Fibroblast of lung (primary cell): ENCODE measurements at places on chromosomes 6 and 20.

- no peak for DNase-seq
Observed at GRCh38 chr6:54308289-54308985, at the start of gene TINAG. Gene TINAG, plus strand, starts transcription at chr6:54308441. Its CDS starts 110 bp downstream, at chr6:54308551.

- DNase-seq: peak; percentile 62
Observed at GRCh38 chr6:33633462-33634158, 12.5 kb downstream of the ITPR3 start.

DNA sequence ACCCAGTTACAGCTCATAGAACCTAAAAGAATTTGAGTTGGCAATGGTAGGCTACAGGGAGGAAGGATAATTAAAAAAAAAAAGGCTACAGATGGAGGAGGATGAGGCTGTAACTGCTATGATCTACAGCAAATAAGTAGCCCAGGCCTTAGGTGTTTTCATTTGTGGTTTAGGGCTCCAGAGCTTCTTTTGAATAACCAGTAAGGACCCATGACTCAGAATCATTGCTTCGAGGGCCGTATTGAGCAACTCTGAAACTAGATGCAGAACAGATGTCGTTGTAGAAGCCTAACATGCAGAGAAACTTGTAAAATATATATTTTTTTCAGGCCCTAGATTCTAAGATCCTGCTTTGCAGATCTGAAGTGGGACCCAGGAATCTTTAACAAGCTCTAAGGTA is 19.0 kb upstream of the ASIP start:
- peak; percentile 96 for DNase-seq

DNA sequence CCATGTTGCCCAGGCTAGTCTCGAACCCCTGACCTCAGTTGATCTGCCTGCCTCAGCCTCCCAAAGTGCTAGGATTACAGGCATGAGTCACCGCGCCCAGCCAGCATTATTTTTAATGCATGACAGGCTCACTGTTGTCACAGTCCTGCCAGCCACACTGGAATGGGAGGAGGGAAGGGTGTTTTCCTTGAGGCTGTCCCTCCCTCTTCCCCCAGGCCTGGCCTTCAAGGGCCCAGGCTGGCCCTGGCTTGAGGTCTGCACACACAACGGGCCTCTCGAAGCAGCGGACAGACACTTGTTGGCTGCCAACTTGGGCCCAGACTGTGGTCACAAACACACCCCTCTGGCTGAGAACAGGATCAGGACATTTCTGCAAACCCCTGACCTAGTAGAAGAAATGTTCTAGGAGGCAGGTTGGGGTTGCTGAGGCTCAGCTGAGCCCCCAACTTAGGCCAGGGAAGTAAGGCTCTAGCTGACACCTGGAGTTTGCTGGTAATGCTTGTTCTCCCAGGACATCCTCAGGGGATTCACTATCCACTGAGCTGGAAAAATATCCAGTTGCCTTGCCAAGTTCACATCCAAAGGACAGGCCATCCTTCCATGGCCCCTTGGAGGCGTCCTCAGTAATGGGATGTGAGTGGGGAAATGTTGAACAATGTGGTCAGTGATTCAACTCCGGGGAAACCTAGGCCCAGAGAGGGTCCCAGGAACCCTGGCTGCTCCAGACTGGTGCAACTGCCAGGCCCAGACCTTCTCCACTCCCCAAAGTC is 9.9 kb downstream of the SNTA1 start:
- DNase-seq: no peak

DNA sequence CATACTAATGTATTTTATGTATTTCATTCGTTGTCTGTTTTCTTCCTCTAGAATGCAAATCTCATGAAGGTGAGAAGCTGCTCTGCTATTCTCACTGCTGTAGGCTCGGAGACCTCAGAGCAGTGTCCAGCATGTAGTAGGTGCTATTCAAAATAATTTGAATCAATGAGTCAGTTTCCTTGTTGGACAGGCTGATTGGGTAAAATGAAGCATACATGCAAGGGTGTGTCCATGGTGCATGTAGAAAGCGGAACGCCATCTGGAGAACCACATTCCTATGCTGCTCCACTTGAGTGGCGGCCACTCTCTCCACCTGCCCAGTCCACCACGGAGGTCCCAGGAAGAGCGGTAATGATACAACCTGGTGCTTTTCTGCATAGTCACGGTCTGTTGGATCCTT is 412.1 kb downstream of the QKI start:
- DNase-seq: no peak

- DNase-seq: no peak
Observed at GRCh38 chr20:14657266-14658005, 320.0 kb upstream of the FLRT3 start.
